ENCODE measurements at places on chromosomes 4 and X. TPM values are rescaled to one million over a fixed set of nuclear protein-coding genes. Genes with fewer than 3 reads are reported as not detected.

FRG1 gene
- 34.7 TPM for total RNA-seq

MAD2L1 gene
- not detected for total RNA-seq

PLK4 gene
- total RNA-seq, result 17.7 TPM

DNA sequence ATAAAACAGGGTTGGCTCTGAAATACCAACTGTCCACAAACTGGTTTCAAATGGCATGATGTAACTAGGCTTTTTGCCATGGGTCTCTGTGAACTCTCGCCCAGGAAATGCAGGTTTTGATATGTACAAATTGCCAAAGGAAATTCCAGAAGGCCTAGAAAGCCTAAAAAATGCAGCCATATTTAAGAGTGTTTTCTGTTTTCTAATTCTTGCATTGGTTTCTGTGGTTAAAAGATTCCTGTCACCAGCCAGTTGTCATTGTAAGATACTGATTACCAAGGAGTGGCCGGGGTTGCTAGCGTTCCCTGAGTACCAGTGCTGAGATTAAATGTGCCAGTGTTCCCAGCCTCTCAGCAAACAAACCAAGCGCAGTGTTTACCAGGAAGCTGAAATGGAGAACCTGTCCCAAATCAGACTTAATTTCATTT lies 53.9 kb upstream of the SORBS2 start:
- H3K4me1 ChIP-seq, result no peaks in the 10 kb centered on the region
- no peak overlapping the region for H3K27ac ChIP-seq
- DNase-seq, result no peak
- no peaks in the 10 kb centered on the region for H3K36me3 ChIP-seq
- no peaks in the 10 kb centered on the region for H3K27me3 ChIP-seq

GRCh38 chrX:104137496-104137895 lies 19.3 kb downstream of the SLC25A53 start:
- H3K4me1 ChIP-seq, result no peaks in the 10 kb centered on the region
- no peaks in the 10 kb centered on the region for H3K36me3 ChIP-seq
- H3K4me3 ChIP-seq, result no peak overlapping the region
- no peaks in the 10 kb centered on the region for H3K27me3 ChIP-seq
- no peak overlapping the region for H3K27ac ChIP-seq

- H3K27ac ChIP-seq, result no peak overlapping the region
- H3K4me1 ChIP-seq, result no peaks in the 10 kb centered on the region
- no peak overlapping the region for H3K4me3 ChIP-seq
- no peaks in the 10 kb centered on the region for H3K27me3 ChIP-seq
Measured at GRCh38 chr4:134539729-134540231, 338.2 kb upstream of the PABPC4L start.

GRCh38 chrX:32839781-32840180 lies 371.6 kb downstream of the DMD start:
- no peaks in the 10 kb centered on the region for H3K36me3 ChIP-seq
- H3K27ac ChIP-seq, result no peak overlapping the region
- no peaks in the 10 kb centered on the region for H3K27me3 ChIP-seq
- H3K4me3 ChIP-seq, result no peak overlapping the region
- no peak for DNase-seq
- no peaks in the 10 kb centered on the region for H3K4me1 ChIP-seq

DNA sequence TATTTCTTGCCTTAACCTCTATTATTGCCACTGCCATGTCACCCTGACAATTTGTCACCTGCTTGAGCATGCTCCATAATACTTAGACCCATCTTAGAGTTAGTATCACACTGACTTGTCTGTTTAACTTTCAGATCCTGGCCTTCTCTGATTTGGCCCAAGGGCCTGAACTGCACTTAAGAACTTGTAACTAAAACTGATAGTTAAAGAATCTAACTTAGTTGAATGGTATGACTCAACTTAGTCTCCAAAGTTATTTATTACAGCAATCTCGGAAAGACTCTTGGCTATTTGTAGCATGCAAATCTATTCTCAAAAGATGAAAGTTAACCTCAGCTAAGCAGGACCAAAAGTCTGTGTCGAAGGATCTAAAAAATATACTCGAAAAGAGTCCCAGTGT lies 72.3 kb downstream of the IGSF1 start:
- no peak overlapping the region for H3K4me3 ChIP-seq
- H3K27ac ChIP-seq, result no peak overlapping the region
- H3K4me1 ChIP-seq, result no peaks in the 10 kb centered on the region
- H3K36me3 ChIP-seq, result no peaks in the 10 kb centered on the region

- no peaks in the 10 kb centered on the region for H3K27me3 ChIP-seq
- no peak overlapping the region for H3K27ac ChIP-seq
- H3K4me3 ChIP-seq, result no peak overlapping the region
- DNase-seq, result no peak
- H3K4me1 ChIP-seq, result no peaks in the 10 kb centered on the region
- no peaks in the 10 kb centered on the region for H3K36me3 ChIP-seq
Measured at GRCh38 chrX:130975947-130976346, 72.9 kb upstream of the ENOX2 start.

- DNase-seq, result no peak
- H3K4me3 ChIP-seq, result no peak overlapping the region
- no peaks in the 10 kb centered on the region for H3K4me1 ChIP-seq
- no peaks in the 10 kb centered on the region for H3K27me3 ChIP-seq
Measured at GRCh38 chr4:113404841-113405240, 355.4 kb downstream of the ANK2 start.

- H3K36me3 ChIP-seq, result no peaks in the 10 kb centered on the region
- H3K27ac ChIP-seq, result no peak overlapping the region
- no peaks in the 10 kb centered on the region for H3K4me1 ChIP-seq
- no peak overlapping the region for H3K4me3 ChIP-seq
- no peak for DNase-seq
Measured at GRCh38 chr4:126338548-126338947, 1023.8 kb downstream of the FAT4 start.

All from uterus (tissue), 4 donors.